ENCODE measurements at places on chromosomes 4 and X.

DNA sequence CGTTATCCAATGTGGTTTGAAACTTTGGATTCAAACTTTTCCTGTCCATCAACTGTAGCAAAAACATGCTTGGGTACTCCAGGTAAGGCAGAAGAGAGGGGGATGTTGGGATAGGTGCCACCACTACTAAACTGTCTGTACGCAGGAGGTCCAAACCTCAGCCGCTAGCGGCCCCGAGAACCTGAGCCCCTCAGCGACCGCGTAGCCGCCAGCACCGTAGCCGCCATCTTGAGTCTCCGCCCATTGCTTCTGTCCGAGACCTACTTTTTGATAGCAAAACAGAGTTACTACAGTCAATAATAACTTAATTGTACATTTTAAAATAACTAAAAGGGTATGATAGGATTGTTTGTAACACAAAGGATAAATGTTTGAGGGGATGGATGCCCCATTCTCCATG is 119.9 kb upstream of the GRID2 start:
- no peak for DNase-seq

- no peak for DNase-seq
These were observed 64.1 kb upstream of the MAD2L1 start for GRCh38 chr4:120130786-120131185.

DNA sequence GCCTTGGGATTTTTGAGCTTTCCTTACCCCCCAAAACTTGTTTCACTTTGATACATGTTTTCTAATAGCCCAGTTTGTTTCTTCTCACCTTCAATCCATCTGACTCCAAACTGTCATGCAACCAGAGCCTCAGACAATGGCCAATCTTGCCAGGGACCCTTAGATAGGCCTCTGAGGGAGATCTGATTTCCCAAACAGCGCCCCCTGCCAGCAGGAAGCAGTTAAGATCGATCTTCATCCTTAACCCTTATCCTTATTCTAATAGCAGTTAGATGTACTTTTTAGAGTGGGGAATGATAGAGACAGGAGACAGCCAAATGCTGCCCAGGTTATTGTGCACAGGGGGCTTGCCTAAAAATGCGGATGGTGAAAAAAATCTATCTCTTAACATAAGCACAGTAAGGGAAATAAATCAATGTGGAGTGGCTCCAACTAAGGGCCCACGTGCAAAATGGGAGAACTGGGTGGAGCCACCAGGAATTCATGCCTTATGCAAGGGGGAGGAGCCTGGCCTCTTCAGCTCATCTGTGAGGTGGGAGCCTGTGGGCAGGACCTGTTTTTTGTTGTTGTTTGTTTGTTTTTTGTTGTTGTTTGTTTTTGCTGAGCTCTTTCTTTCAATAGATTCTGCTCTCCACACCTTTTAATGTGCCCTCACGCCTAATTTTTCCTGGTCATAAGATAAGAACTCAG is 833.6 kb upstream of the AGA start:
- no peak for DNase-seq

- DNase-seq: no peak
These were observed 41.1 kb downstream of the IL13RA2 start for GRCh38 chrX:114976292-114976691.

DNA sequence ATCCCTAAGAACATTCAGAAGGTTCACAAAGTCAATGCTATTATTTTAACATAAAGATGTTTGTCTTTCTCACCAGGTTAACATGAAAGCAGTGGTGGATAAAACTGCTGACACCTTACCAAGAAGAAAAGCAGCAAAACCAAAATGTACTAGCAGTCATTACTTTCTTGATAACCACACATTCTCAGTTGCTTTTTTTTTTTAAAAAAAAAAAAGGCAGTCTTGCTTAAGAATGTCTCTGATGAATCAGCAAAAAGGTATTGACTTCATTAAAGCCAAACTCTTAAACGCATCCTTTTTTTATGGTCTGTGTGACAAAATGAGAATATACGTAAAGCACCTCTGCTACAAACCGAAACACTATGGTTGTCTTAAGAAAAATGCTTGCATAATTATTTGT is 31.9 kb downstream of the CDKL2 start:
- DNase-seq: no peak

GRCh38 chrX:12988797-12989196 is 13.9 kb downstream of the TMSB4X start:
- DNase-seq: no peak

DNA sequence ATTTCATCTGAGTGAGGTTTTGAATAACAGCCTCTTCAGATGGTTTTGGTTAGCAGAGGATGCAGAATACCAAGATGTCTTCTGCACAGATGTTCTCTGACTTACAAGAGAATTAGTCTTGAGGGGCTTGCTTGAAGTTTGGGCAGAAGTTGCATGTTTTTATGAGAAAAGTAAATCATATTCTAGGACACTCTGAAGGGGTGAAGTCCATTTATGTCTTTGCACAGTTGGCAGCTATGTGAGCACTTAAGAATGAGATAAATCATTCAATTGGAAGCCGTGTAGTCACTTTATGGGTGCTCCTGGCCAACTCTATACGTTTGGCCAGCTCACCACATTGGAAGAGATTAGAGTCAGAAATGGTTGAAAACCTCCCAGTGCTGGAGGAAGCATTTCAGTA is 252.7 kb upstream of the KCNIP4 start:
- no peak for DNase-seq

DNA sequence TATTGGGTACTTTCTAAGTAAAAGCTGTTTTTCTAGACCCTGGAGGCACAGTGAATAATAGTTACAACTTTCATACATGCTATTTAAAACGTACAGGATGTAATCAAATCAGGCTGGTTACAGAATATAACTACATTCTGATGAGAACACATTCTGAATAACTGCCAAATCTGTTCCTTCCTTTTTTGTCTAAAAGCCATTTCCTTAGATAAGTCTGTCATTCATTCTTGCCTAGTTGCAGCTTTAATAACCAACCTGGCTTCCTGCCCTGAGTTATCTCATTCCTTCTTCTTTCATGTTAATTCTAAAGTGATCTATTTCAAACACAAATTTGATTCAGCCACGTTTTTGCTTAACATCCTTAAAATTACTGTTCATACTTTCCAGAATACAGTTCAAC is 189.7 kb upstream of the ITM2A start:
- no peak for DNase-seq
